Muscle of arm (tissue), 14 donors: ENCODE measurements at places on chromosomes 7 and 10. TPM values are rescaled to one million over a fixed set of nuclear protein-coding genes. Genes with fewer than 3 reads are reported as not detected.

GRCh38 chr7:9842301-9842700, 1131.4 kb upstream of the PHF14 start:
- no peak for DNase-seq

GRCh38 chr7:5455581-5456219, 32.1 kb upstream of the TNRC18 start:
- DNase-seq, result no peak

GRCh38 chr10:8336629-8337331, 282.3 kb downstream of the GATA3 start:
- DNase-seq, result no peak

- DNase-seq, result peak; percentile 74
Measured at GRCh38 chr10:78952686-78953085, 116.1 kb upstream of the ZMIZ1 start.

GRCh38 chr10:96410296-96410695, 51.5 kb upstream of the OPALIN start:
- DNase-seq, result no peak

GRCh38 chr7:135299235-135299634, 65.6 kb downstream of the STRA8 start:
- no peak for DNase-seq

DNA sequence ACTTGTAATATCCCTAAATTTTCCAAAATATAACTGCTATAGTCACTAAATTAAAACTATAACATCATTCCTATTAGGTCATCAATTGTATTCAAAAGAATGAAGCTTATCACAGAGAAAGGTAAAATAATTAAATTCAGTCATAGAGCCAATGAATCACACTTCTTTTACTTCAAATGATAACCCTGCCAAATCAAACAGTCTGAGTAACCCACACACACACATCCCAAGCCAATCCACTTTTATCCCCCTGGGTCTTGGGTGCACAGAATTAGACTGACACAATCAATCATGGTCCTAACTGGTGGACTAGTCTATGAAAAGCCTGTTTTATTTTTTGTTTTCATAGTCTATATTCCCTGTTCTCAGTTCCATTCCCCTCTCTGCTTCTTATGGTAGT, 25.6 kb downstream of the CTNNA3 start:
- no peak for DNase-seq

- DNase-seq, result no peak
Measured at GRCh38 chr10:123970207-123970926, 78.8 kb upstream of the CPXM2 start.

- DNase-seq, result no peak
Measured at GRCh38 chr10:24513155-24513554, 210.5 kb downstream of the ARHGAP21 start.

- DNase-seq, result no peak
Measured at GRCh38 chr7:138081868-138082267, 5.6 kb downstream of the AKR1D1 start.

DNA sequence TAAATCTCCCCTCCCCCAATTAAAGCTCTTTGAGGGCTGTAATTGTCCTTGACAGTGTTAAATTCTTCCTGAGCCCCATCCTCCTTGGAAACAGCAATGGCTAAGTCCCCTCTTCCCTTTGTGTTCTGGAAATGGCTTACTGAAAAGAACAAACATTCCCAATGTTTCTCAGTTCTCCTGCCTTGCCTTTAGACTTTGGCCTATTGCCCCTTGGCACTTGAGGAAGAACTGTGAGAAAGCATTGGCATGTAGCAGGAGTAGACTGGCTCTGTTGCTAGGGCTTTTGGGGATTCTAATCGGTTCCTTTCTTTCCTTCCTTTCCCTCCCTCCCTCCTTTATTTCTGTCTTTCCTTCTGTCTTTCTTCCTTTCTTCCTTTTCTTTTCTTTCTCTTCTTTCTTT, 463.3 kb upstream of the PODXL start:
- no peak for DNase-seq

GRCh38 chr10:84117686-84118394, 21.5 kb upstream of the GHITM start:
- no peak for DNase-seq

DNA sequence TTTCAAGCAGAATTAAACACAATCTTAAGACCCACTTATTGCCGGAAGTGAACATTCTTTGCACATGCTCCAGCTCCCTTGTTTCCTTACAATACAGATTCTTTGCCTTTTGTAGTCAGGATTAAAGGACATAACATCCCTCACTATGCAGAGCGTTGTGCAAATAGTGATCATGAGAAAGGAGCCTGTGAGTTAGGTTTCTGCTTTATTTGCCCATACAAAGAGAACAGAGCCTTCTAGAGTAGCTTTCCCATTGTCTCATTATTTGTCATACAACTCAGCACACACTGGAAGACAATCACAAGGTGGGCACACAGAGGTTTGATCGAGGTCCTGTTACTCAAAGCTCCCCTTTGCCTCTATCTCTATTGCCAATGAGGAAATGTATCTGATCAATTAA, 48.2 kb upstream of the WDR11 start:
- DNase-seq, result no peak

DNA sequence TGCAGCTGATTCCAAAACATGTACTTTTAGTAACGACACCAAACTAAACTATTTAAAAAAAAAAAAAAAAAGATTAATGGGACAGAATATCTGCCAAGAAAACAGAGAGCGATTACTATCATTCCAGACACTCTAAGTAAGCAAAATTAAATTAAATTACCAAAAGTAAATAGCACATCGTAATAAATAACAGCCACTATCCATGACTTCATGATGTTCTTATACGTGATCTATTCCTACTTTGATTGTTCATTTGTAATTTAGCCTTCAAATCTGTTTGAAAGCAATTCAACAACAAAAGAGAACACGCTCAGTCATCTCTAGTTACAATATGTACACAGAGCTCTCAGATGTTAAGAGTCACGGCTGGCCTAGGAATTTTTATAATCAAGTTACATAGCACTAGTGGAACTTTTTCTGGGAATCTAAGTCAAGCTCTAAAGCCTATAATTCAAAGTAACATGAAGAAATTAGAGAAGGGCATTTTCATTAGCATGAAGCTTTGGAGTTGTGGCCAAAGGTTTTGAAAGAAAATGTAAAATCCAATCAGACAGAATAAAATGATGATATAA, 241.7 kb upstream of the NEBL start:
- DNase-seq, result no peak

DNA sequence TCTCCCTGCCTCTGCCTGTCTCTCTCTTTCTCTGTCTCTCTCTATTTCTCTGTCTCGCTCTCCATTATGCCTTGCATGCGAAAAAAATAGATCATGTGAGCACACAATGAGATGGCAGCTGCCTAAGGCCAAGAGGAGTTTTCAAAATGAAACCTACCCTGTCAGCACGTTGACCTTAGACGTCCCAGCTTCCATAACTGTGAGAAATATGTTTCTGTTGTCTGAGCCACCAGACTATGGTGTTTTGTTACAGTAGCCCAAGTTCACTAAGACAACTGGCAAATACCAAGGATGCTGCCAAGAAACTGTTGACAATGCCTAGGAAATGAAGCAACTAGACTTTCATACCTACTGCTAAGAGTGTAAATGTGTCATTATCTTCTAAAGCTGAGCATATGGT, 70.6 kb upstream of the PLXDC2 start:
- no peak for DNase-seq

DNA sequence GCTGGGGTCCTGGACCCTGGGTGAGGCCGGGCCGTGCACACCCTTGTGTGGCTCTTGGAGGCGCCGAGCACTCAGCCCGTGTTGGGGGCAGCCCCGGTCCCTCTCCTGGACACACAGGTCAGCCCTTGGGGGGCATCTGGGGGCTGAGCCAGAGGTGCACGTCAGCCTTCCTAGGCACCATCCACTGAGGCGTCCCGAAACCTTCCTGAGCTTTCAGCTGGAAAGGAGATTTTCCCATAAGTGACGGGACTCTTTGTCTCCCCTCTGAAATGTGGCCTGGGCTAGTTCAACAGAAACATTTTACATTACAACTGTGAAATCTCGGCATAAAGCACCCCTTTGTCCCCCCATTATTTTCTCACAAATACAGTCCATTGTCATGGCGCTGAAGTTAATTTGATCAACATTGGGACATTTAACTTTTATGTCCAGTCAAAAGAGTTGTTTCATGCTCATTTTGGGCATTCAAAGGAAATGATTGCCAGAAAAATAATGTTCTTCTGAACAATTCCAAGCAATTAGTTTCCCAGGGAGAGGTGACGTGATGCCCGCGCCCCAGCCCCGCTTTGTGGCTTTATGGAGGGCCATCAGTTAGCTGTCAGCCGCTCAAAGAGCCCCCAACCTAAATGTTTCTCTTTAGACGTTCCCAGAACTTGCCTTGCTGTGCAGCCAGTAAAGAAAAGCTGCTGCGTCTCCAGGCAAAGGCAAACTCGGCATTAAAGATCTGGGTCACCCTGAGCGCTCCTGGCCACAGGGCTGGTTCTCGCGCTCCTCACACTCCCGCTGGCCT, 70.8 kb downstream of the NKX6-2 start:
- DNase-seq, result no peak

DNA sequence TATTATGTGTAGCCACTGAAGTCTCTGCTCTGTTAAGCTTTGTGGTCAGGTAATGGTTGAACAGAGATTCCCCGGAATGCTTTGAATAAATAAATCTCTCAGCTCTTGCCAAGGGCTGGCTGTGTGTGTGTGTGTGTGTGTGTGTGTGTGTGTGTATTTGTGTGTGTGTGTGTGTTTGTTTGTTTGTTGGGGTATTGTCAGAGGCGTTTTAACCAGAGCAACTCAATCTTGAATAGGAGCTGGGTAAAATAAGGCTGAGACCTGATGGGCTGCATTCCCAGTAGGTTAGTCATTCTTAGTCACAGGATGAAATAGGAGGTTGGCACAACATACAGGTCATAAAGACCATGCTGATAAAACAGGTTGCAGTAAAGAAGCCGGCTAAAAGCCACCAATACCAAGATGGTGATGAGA, 256.2 kb upstream of the CACNA2D1 start:
- DNase-seq, result no peak

DNA sequence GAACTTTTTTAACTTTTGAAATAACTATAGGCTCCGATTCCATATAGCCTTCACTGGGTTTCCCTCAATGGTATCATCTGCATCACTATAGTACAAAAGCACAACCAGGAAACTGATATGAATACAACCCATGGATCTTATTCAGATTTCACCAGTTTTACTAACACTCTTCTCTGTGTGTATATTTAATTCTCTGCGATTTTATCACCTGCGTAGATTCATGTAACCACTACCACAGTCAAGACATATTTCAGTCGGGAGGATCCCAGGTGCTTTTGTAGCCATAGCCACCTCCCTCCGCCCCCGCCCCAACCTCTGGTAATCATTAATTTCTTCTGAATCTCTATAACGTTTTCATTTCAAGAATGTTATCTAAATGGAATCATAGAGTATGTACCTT, 82.8 kb upstream of the C7orf33 start:
- DNase-seq, result no peak

GRCh38 chr7:126016722-126017121, 1087.1 kb upstream of the POT1 start:
- DNase-seq, result no peak

DNA sequence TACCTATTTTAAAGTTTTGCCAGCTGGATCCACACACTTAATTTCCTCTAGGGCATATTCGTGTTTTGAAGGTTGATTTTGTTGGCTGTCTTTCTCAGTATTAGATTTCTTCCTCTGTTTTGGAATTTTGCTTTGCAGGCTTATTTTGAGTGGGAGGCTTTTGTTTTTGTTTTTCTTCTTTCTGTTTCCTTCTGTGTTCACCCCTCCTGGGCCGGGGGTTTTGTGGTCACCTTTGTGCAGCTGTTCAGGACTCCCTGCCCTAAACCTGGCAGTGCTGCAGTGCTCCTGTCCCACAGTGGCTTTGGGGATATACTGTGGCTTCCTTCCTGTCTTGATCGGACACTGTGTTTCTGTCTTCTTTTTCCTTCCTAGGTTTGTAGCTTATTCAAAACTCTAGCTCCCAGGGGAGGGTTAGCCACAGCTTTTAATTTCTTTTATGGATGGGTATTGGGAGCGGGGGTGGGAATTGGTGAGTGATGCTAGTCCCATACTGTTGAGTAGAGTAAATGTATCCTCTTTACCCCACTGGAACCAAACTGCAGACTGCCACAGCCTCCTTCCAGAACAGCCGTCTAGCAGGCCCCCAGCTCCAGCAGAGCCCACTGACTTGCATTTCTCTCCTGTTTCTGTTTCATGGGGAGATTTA, 228.7 kb upstream of the FZD8 start:
- no peak for DNase-seq

- no peak for DNase-seq
Measured at GRCh38 chr7:935164-935873, 19.2 kb downstream of the ADAP1 start.

DNA sequence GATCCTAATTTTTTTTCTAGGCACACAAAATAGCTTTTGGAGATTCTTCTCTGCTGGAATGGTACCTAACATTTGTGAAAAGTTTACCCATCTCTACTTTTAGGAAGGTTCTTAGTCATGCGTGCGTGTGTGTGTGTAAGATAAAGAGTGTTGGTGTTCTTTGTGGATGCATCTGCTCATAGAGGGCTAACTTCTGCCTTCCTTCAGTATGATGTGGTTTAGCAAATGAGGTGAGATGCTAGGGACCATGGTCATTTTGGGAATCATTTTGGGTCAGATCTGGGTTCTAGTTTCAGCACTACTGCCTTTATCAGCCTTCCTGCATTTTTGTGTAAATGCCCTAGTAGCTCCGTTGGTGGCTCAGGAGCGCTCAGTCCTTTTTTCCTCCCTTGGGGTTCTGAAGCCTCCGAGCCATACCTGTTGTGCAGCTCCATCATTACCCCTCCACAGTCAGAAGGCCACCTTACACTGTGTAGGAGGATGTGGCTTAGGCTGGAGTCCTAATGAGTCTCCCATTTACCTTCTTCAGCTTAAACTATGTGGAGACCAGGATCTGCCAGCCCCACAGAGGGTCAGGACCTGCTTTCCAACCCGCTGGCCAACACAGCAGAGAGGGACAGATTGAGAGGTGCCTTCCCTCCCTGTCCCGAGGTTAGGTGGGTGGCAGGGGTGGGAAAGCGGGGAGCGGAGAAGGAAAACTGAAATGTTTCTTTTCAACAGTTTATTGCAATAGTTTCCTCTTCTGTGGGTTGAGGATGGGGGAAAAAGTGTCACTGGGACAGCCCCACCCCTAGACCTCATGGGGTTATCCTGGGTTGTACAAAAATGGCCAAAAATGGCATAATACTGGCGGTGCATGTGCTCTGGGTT, 31.2 kb downstream of the TSPAN14 start:
- no peak for DNase-seq

GRCh38 chr7:92988051-92988450, 129.7 kb downstream of the SAMD9 start:
- DNase-seq, result no peak

- no peak for DNase-seq
Measured at GRCh38 chr10:75660823-75661222, 229.4 kb downstream of the LRMDA start.

The GOT1 gene
- 44.6 TPM for polyA plus RNA-seq

The PTPRZ1 gene
- polyA plus RNA-seq, result 3.8 TPM

The DDIT4 gene
- polyA plus RNA-seq, result 42.3 TPM

The TMEM184A gene
- 3.6 TPM for polyA plus RNA-seq

The GPR15LG gene
- not detected for polyA plus RNA-seq

The ADAM22 gene
- polyA plus RNA-seq, result 21.6 TPM

The AGR2 gene
- 9.0 TPM for polyA plus RNA-seq

The COL26A1 gene
- polyA plus RNA-seq, result 5.1 TPM

The WNT2 gene
- 1.7 TPM for polyA plus RNA-seq

The RAPGEF5 gene
- 20.0 TPM for polyA plus RNA-seq

The MBL2 gene
- polyA plus RNA-seq, result not detected

The GBX1 gene
- polyA plus RNA-seq, result 0.91 TPM
